ENCODE measurements at places on chromosomes 5 and 9. TPM values are rescaled to one million over a fixed set of nuclear protein-coding genes. Genes with fewer than 3 reads are reported as not detected.

GRCh38 chr5:122864842-122865241 is 19.4 kb downstream of the SNX24 start:
- no peak for DNase-seq

- no peak for DNase-seq
These were observed 557.9 kb downstream of the CAAP1 start for GRCh38 chr9:26334706-26335105.

The PCDHA10 gene
- 0.11 TPM for total RNA-seq

The BNIP1 gene
- total RNA-seq, result 21.1 TPM

The NMUR2 gene
- not detected for total RNA-seq

All from H7 (cell line).